HL-60 (cell line): ENCODE measurements at places on chromosomes 7 and 10.

DNA sequence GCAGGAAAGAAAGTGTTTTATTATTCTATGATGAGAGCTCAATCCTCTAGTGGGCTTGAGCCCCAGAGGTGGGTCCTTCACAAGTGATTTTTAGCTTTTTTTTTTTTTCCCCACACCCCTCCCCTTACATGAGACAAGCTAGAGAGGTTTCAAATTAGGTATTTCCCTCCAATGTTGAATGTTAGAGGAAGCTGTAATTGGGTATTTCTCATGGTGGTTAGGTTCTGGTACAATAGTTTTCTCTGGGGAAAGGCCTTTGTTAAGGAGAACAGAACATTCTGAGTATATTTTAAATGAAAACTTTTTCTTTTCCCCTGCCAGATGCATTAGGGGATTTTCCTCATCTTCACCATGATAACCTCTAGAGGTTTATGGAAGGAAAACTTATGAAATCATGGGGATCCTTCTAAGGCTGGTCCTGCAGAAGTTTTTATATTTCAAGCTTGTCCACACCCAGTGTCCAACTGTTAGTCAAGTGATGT is 1039.7 kb downstream of the NRG3 start:
- DNase-seq: no peak

- DNase-seq: no peak
These were observed 276.5 kb downstream of the MAGI2 start for GRCh38 chr7:79176859-79177477.

- DNase-seq: no peak
These were observed 77.6 kb upstream of the LRRC4 start for GRCh38 chr7:128108641-128109423.

DNA sequence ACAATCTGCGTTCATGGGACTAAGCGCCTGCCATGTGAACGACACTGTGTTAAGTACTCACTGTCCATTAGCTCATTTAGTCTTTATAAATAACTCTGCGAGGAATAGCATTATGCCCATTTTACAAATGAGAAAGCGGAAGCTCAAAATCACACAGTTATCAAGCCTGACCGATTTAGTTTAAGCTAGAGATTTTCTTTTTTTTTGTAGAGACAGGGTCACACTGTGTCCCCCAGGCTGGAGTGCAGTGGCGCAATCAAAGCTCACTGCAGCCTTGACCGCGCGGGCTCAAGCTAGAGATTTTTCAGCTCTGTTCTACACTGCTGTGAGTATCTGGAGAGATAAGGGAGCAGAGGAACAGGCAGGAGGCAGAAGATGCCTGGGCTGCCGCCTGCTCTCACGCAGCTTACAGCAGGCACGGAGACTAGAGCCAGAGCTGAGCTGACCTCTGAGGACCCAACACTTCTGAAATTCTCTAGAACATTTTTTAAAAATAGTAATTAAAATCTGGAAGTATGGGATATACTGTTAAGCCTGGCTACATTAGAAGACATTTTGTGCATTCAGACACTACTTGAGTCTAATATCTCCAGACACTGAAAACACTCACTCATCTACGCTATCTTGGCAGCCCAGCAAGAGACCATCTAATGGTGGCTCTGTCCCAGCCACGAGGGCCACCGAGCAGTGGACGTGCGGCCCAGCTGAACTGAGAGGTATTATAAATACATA is 38.7 kb downstream of the GNA12 start:
- no peak for DNase-seq

GRCh38 chr10:132406750-132407149 is 9.8 kb downstream of the PWWP2B start:
- no peak for DNase-seq

DNA sequence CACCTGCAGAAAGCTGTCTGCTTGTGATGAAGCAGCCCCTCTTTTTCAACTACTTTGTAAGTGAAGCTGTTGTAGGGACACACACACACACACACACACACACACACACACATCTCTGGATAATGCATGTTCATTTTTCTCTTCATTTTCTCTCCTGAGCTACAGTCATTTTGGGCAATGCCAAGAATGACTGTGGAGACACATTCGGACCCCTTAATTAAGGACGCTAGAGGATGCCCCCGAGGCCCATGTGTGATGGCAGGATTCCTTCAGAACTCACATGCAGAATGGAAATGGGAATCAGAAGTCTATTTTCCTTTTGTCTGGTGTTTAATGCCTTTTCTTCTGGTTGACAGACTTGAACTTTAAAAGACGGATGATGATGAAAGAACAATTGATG is 56.6 kb downstream of the CLRN3 start:
- no peak for DNase-seq

DNA sequence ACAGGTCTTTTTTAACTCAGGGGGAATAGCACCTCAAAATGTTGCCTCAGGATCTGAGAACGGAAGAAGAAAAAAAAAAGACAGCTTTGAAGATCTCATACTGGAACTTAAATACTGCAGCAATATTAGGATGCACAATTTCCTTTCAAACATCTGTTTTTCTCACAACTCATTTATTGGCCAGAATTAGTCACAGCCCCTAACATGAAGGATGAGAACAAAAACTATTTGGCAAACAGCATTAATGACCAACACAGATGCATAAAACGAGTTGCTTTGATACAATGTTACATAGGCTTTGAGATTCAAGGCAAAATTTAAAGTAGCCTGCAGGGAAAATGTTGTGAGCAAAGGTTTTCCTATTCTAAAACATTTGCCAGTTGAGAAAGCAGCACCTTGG is 36.5 kb downstream of the JMJD1C start:
- no peak for DNase-seq

DNA sequence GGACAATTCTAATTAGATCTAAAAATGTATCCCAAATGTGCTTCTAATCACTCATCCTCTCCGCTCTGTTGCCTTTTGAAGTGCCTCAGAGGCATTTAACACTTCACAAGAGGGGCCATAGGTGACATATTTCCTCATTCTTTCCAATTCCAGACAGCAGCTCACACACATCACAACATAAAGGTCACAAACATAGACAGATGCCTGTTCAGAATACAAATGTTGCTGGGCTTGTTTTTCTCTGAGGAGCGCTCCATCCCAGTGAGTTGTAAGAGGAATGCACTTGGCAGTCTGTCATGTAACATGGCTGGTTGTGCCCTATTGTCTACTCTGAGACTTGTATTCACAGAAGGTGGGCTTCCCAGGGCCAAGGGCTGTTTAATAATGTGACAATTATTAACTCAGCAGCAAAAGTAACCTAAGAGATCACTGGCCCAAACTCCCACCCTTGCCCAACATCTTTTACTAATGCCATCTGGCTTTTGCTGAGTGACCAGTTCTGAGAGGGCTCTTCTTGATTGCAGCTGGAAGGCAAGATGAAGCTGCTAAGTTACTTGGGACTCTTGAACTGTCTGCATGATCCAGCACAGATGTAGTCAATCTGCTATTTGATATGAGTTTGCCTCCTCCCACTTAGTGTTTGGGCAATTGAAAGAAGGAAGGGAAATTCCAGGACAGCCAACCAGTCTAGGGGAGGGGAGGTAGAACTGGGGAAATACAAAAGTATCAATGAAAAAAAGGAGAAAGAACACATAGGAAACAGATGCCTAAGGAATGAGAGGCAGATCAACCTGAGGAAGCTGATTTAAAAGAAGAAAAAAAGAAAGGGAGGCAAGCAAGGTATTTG is 13.6 kb downstream of the PON2 start:
- DNase-seq: no peak

GRCh38 chr7:14590206-14590605 is 312.3 kb downstream of the DGKB start:
- no peak for DNase-seq

GRCh38 chr7:19322002-19322401 is 176.8 kb upstream of the FERD3L start:
- no peak for DNase-seq

DNA sequence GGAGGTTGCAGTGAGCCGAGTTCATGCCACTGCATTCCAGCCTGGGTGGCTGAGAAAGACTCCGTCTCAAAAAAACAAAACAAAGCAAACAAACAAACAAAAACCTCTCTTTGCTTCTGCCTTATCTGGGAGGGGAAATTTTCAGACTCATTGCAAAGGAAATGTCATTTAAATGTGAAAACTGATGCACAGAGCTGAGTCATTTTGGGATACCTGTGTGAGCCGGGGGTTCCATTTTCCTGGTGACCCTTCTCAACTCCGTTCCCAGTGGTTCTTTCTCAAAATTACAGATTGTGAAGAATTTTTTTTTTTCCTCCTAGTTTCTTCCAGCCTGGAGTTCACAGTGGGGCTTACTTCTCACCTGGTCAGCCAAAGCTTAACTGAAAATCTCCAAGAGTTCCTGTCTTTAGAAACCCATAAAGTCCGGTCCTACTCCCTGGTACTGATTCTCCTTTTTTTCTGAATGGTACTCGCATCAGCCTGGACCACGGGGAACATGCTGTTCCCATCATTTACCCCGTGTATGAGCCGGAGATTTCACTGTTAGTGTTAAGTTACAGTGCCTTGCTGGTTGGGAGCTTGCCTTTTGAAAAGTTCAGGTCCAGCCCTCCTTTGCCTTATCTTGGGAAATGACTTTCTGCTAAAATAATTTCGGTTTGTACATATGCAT is 56.9 kb downstream of the RBM20 start:
- no peak for DNase-seq
